ENCODE measurements at places on chromosomes 4 and X. TPM values are rescaled to one million over a fixed set of nuclear protein-coding genes. Genes with fewer than 3 reads are reported as not detected.

The NELFA gene
- 13.6 TPM for total RNA-seq

The GYG2 gene
- total RNA-seq: 8.6 TPM

The ANKRD37 gene
- 7.2 TPM for total RNA-seq

DNA sequence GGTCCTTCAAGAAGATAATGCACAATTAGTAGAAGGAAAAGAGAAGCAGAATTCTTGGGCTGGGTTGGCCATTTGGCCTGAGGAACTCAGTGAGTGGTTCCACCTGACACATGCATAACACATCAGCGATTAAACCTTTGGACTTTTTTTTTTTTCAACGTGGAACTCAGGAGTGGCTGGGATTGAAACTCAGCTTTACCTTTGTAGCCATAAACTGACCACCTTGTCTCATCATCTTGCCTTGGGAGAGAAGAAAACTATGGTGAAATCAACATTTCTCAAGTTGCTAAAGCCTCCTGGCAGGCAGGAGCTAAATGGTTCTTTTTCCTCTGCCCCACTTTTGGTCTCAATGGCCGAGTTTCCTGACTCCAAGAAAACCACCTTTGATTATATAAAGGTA lies 16.3 kb downstream of the PTTG2 start:
- no peak for DNase-seq
- peaks cover 8% of the 10 kb centered on the region for H3K4me1 ChIP-seq
- H3K36me3 ChIP-seq: no peaks in the 10 kb centered on the region
- no peaks in the 10 kb centered on the region for H3K27me3 ChIP-seq

GRCh38 chrX:147550217-147550616 lies 361.5 kb upstream of the FMR1 start:
- DNase-seq: peak; percentile 28
- no peaks in the 10 kb centered on the region for H3K27me3 ChIP-seq
- no peaks in the 10 kb centered on the region for H3K4me1 ChIP-seq
- H3K36me3 ChIP-seq: no peaks in the 10 kb centered on the region
- no peak overlapping the region for H3K4me3 ChIP-seq

- no peaks in the 10 kb centered on the region for H3K36me3 ChIP-seq
- no peak overlapping the region for H3K27ac ChIP-seq
- DNase-seq: no peak
- no peaks in the 10 kb centered on the region for H3K27me3 ChIP-seq
- H3K4me3 ChIP-seq: no peak overlapping the region
- H3K4me1 ChIP-seq: no peaks in the 10 kb centered on the region
Observed at GRCh38 chr4:87491436-87491835, 37.7 kb downstream of the SPARCL1 start.

- H3K4me1 ChIP-seq: no peaks in the 10 kb centered on the region
- H3K27ac ChIP-seq: no peak overlapping the region
Observed at GRCh38 chr4:119825696-119826095, 197.1 kb upstream of the PDE5A start.
